ENCODE measurements at places on chromosomes 13 and 19.

DNA sequence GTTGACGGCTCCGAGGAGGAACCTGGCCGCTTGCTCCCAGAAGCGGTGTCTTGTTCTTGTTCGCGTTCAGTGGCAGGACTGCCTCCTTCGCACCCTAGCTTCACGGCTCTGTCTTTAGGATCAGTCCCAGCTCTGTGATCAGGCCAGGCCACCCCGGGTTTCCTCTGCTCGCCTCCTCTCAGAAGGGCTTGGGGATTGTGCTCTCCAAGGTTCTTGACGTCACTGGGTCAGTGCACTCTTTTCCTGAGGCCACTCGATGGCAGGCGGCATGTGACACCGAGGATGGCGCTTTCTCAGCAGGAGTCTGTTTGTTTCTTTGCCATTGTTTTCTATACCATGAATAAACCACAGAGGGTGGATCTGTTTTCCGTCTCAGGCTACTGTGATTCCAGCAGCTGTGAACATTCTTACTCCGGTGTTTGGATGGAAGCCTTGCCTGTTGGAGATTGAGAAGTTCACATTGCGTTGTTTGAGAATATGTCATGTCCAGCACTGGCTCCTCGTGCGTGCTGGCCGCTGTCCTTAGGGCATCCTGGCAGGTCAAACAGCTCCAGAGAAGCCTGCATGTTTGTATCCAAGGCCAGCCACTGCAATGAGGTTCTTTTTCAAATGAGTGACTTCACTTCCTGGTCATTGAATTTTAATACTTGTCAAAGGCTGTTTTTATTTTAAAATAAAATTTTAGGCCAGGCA, 44.5 kb downstream of the SLC7A9 start:
- DNase-seq: no peak

- no peak for DNase-seq
These were observed 24.4 kb upstream of the URAD start for GRCh38 chr13:28012896-28013295.

DNA sequence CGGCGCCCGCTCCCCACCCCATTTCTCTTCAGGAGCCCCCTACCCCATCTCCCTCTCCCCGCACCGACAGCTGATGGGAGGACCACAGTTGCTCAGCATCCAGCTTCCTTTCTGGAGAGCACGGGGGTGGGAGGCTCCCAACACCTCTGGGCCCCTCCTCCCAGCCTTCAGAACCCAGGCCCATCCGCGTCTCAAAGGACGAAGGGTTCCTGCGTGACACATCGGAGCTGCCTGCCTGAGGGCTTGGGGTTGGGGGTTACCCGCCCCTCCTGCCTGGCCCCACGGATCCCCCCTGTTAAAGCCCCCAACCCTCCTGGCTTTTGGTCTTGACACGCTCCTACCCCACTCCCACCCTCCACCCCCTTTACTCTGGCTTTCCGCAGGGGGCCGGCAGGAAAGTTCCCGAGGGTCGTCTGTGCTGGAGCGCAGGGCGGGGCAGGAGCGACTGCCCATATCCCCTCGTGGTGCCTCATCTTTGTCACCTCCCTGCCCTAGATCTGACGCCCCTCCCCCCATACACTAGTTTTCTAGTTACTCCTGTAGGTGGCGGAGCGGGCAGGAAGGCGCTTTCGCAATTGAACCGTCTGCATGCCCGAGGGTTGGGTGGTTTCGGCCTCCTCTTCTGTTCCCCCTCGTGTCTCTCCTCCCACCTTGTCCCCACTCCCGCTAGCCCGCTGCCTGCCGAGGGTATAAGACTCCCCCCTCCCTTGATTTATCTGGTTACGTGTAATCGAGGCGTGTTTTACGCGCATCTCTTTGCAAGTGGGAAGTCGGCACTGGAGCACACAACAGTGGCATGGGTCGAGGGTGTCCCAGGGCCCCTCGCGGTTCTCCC, 924 bp downstream of the TRAPPC5 start:
- peak; percentile 64 for DNase-seq

DNA sequence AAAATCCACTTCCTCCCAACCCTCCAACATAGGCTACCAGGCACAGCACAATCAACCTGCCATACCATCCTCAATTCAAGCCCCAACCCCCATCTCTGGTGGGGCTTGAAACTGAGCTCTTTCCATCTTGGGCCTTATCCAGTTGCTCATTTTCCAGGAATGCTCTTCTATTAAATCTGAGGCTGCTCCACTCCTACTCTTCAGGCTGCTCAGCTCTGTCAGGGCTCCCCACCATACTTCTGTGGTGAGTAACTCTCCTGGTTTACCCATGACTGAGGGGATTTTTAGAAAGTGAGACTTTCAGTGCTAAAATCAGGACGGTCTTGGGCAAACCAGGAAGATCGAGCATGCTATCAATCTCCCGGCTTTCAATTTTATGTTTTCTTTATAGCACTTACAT, 512.8 kb downstream of the LMO7 start:
- no peak for DNase-seq

DNA sequence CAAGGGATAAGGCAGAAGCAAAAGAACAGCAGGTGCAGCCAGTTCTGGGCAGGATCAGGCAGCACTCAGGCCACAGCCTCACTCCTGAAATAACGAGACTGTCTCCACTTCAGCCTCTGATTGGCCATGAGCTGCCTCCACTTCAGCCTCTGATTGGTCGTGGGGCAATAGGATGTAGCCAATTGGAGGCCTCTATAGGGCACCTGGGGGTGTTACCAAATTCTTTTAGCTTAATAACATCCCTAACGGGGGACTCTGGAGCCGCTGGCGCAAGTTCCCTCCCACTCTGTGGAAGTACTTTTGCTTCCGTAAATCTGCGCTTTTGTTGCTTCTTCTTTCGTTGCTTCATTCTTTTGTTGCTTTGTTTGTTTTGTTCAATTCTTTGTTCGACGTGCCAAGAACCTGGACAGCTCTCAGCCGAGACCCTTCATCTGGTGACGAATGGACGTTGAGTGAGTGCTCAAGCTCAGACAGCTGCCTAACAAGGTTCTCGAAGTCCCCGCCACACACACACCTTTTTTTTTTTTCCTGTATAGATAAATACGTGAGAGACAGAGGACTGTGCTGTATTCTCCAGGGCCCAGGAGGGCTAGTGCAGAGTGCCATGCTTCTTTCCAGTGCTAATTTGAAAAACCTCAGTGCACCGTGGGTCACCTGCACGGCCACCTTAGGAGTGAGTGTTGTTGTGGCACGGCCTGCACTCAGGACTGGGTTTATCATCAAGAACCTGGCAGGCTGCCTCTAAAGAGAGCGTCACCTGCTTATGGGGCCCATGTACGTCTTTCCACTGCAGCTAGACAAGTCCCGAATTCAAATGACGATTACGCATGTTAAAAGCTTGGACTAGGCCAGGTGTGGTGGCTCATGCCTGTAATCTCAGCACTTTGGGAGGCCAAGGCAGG, 32.0 kb upstream of the TUBGCP3 start:
- DNase-seq: no peak

- no peak for DNase-seq
These were observed 15.4 kb upstream of the CCNP start for GRCh38 chr19:40241809-40242384.

DNA sequence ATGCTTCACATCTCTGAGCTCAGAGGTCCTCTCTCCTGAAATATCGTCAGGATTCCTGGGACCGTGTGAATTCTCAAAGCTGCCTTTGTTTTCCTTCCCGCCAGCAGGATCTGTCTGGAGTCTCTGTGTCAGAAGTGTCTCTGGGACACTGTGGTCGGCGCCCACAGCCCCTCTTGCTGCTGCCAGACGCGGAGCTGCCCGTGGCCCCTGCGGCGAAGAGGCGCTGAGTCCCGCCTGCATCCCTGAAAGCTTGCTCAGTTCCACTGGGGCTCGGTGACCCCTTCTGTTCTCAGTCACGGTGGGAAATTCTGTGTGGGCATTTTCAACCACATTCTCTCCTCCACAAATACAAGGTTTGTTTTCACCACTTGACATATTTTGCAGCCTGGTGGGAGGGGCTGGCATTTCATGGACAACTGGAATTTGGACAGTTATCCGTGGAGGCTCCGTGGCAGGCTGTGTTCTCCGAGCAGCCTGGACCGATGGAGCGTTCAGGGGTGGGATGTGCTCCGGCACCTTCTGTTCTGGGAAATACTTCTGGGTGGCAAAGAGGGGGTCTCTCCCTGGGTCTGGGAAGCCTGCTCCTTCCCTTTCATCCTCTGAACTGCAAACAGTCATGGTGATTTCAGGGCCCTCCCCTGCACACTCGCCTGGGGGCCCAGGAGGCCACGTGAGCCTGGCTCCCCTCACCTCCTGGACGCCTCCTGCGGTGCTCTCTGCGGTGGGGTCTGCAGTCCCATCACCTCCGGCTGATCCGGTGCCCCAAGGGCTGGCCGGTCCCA, 42.6 kb upstream of the GRTP1 start:
- no peak for DNase-seq

DNA sequence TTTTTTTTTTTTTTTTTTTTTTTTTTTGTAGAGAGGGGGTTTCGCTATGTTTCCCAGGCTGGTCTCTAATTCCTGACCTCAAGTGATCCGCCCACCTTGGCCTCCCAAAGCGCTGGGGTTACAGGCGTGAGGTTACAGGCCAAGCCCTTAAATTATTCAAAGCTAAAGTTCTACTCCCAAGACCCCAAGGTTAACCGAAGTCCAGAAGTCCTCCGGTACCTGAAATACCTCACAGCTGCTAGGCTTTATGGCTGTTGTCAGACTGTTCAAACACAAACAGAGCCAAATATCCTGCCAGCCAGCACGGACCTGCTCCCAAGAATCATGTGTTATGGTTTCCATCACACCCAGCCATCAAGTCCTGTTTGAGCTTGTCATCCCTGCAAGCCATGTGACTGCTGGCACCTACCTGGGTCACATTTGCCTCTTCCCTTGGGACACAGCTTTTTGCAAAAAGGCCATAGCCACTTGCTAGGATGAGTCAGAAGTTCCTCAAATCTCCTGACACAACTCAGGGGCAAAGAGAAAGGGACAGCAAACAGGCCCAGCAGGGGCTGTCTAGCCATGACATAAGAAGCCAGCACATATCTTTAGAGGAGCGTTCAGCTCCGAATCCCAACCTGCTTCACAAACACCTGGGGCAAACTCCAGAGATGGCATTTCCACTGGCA, 129.9 kb downstream of the FOXO1 start:
- no peak for DNase-seq

DNA sequence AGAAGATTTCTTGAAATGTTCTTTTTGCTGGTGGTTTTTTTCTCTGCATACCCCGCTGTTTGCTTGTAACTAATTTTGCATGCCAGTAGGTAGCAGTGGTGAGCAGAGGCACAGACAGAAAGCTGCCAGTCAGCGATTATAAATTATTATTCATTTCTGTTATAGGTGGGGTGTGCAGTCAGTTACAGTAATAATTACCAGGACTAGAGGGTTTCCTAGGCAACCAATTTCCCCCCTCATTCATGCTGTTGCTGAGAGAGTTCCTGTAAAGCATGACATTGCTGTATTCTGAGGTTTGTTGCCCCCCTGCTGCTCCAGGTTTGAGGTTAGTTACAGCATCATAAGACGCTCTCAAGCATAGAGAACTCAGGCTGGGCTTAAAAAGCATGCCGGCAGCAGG, 104.5 kb downstream of the URI1 start:
- no peak for DNase-seq

DNA sequence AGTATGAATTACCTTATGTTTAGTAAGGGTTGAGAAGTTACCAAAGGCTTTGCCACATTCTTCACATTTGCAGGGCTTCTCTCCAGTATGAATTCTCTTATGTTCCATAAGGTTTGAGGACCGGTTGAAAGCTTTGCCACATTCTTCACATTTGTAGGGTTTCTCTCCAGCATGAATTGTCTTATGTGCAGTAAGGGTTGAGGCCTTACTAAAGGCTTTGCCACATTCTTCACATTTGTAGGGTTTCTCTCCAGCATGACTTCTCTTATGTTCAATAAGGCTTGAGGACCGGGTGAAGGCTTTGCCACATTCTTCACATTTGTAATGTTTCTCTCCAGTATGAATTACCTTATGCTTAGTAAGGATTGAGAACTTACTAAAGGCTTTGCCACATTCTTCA, 26.7 kb downstream of the ZNF728 start:
- no peak for DNase-seq

DNA sequence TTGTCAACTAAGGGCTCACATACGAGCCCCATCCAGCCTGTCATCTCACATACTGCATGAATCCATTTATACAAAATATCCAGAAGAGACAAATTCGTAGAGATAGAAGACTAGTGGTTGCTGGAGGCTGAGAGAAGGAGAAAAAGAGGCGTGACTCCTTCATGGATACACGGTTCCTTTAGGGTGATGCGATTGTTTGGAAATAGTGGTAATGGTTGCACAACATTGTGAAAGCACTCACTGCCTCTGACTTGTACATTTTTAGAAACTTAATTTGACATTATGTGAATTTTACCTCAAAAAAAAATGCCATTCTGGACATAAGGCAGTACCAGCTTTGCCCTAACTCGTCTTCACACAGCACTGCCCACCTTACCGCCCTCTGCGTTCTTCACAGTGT, 27.3 kb downstream of the IGFL1 start:
- DNase-seq: no peak

GRCh38 chr13:28058866-28059613, 41.3 kb downstream of the FLT3 start:
- peak; percentile 21 for DNase-seq

- no peak for DNase-seq
These were observed 193.5 kb downstream of the TEX29 start for GRCh38 chr13:111513766-111514609.

GRCh38 chr13:103676329-103676728, 610.1 kb upstream of the SLC10A2 start:
- no peak for DNase-seq

GRCh38 chr19:1237027-1237659, 662 bp downstream of the CBARP start:
- no peak for DNase-seq

DNA sequence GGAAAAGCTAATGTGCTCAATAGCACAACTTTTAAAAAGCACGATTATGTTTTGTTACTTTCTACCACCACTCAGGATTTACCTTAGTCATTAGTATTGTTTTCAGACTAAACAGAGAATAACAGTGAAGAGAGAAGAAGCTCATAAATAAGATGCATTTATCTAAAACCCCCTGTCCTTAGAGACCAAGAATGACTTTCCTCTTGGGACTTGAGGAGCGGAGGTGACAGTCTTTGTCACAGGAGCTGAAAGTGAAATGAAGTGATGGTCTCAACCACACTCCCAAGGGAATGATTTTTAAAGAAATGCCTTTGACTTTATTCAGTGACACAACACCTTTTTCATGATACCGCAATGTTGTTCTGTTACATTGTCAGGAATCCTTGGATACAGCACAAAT, 190.6 kb upstream of the NBEA start:
- DNase-seq: no peak

GRCh38 chr13:98468361-98468760, 108.5 kb downstream of the STK24 start:
- DNase-seq: no peak

- DNase-seq: no peak
These were observed 308.5 kb upstream of the TMTC4 start for GRCh38 chr13:100983111-100983510.

All from stimulated activated CD8-positive, alpha-beta memory T cell treated with anti-CD3 and anti-CD28 coated beads, Interleukin-7, amount 100 ng/mL, for 24 hours (primary cell).